ENCODE measurements at places on chromosomes 16 and 17. TPM values are rescaled to one million over a fixed set of nuclear protein-coding genes. Genes with fewer than 3 reads are reported as not detected.

The TMC5 gene
- 7.3 TPM for total RNA-seq

The EVPL gene
- total RNA-seq, result 15.7 TPM

The KRT20 gene
- 0.45 TPM for total RNA-seq

The DYNLRB2 gene
- not detected for total RNA-seq

The TMEM92 gene
- 19.1 TPM for total RNA-seq

The MYH2 gene
- total RNA-seq, result not detected

Measured in A549 treated with Mapracorat at 1 μM for 4 hours (cell line).